NCI-H2107 (cell line): ENCODE measurements at places on chromosomes 12 and 14.

- DNase-seq, result no peak
Observed at GRCh38 chr12:14934511-14934910, 3.8 kb downstream of the ERP27 start.

- no peak for DNase-seq
Observed at GRCh38 chr12:51852404-51853137, 4.1 kb upstream of the FIGNL2 start.

GRCh38 chr14:71029236-71029781 is 122.0 kb downstream of the PCNX1 start:
- no peak for DNase-seq

DNA sequence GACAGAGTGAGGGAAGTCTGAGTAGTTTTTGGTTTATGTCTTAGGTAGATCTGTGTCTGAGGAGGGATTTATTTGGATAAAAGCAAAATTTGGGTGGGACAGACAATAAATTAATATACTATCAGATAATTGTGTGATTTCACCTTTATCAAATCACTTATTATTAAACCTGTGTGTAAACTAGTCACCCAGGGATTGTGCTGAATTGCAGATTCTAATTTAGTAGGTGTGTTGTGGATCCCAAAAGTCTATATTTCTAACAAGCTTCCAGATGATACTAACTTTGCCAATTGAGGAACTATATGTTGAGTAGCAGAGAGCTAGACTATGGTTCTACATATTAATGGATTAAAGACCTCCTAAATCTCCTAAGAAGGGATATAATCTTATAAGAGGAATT is 978.5 kb upstream of the FBXO33 start:
- DNase-seq, result no peak

GRCh38 chr12:103301642-103302591 is 193.9 kb downstream of the C12orf42 start:
- no peak for DNase-seq

GRCh38 chr12:85664429-85664828 is 171.8 kb downstream of the RASSF9 start:
- DNase-seq, result no peak

GRCh38 chr14:53109105-53110041 is 43.8 kb downstream of the DDHD1 start:
- DNase-seq, result no peak

DNA sequence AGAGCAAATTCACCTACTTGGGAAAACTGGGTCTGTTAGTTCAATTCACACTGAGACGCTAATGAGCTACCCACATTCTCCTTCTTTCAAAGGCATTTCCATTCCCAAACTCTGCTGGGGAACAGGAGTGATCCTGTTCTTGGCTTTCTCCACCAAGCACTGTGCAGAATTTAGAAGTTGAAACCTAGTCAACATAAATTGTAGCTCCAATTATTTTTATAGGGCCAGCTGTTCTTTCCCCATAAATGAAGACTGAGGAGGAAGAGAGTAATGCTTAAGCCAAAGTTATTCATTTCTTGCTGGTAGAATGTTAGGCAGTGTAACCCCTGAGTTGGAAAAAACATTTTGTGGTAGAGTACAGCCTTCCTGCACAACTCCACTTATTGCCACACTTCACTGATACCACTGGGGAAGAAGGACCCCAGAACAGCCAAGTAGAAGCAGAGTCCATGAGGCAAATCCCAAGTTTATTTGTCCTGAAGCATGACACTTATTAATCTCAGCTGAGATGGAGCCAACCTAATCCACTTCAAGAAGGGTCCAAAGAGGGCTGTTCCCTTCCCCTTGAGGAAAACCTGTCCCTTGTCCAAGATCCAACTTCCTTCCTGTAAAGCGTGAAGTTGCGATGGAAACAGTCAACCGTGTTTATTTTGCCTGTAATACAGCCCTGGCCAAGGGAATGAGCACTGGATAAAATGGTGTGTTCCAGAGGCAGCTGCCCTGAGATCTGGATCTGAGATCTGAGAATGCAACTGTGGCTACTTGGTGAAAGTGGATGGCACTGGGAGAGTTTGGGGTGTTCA is 151.8 kb downstream of the TBX5 start:
- DNase-seq, result no peak

GRCh38 chr14:99173506-99173905 is 98.5 kb downstream of the BCL11B start:
- no peak for DNase-seq

DNA sequence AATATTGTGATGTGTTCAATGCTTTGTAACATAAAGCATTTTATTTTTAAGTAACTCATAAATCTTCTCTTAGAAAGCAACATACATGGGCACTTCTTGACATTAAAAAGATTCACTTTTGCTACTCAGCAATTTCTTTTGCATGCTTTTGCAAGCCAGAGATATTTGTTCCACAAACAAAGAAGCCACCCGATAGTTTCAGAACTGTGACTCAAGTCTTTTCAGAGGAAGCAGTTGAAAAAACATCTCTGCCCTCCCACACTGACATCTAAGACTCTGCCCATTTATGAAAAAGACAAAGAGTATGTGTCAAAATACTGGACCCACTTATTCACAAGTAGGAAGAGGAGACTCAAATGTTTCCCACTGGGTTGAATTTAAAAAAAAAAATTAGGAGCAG is 7.5 kb downstream of the APPL2 start:
- no peak for DNase-seq

DNA sequence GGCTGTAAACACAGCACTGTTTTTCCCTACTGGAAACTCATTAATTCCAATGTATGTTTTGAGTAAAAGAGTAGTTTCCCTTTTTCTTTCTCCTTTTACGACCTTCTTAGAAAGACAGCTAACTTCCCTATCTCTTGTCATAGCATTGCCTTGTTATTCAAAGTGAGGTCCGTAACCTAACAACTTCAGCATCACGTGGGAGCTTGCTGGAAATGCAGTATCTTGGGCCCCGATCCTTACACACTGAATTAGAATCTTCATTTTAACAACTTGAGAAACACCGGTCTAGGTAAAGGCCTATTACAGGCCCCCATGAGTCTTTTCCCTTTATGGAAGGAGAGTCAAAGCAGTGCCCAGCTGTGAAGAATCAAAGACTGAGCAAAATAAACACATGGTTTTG is 230.7 kb upstream of the PRKD1 start:
- no peak for DNase-seq

- no peak for DNase-seq
Observed at GRCh38 chr12:26750531-26751175, 82.3 kb downstream of the ITPR2 start.

DNA sequence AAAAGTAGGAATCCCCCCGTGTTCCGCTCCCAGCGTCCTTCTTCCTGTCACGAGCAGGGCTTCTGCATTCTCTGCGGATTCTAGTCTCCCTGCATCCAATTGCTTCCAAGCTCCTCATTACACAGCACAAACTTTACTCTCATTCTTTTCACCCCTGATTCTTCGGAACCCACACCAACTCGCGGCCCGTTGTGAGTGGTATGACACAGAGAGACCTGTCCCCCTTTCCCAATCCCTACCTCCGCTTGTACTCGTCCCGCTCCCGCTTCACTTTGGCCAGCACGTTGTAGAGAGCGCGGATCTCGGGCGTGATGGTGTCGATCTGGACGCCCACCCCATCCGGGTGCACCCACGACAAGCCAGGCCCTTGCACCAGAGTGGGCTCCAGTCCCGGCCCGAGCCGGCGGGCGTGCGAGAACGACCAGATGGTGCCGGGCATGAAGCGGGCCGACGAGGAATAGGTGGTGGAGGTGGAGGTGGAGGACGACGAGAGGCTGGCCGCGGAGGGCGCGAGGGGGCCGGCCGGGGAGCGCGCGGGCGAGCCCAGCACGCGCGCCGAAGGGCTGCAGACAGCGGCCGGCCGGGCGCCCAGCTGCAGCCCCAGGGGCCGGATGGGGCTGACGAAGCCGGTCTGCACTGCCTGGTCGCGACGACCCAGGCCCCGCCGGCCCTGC is 687 bp downstream of the IFFO1 start:
- no peak for DNase-seq

DNA sequence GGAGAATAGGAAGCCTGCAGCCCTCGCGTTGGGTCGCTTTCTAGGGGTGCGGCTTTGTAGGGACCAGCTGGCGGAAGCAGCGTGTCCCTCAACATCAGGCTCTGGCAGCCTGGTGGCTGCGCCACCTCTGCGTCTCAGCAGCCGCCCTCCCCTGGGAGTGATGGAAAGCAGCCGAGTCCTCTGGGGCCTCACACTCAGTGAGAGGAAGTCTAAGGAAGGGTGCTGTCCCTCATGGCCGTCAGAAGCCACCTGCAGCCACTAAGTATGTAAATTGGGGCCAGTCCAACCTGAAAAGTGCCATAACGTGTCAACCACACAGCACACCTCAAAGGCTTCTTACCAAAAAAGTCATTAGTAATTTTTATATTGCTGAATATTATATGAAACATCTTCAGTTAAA is 80.3 kb downstream of the WDR20 start:
- DNase-seq, result peak; percentile 78

- DNase-seq, result no peak
Observed at GRCh38 chr12:46445551-46446235, 73.1 kb upstream of the SLC38A2 start.

GRCh38 chr12:106285982-106286381 is 16.6 kb upstream of the TCP11L2 start:
- DNase-seq, result no peak

- DNase-seq, result no peak
Observed at GRCh38 chr14:38143659-38144505, 63.8 kb upstream of the SSTR1 start.

- no peak for DNase-seq
Observed at GRCh38 chr12:80670214-80670613, 37.2 kb upstream of the MYF6 start.

GRCh38 chr12:124633365-124634362 is 66.3 kb upstream of the NCOR2 start:
- no peak for DNase-seq

GRCh38 chr12:46358791-46359666 is 13.5 kb downstream of the SLC38A2 start:
- DNase-seq, result no peak

DNA sequence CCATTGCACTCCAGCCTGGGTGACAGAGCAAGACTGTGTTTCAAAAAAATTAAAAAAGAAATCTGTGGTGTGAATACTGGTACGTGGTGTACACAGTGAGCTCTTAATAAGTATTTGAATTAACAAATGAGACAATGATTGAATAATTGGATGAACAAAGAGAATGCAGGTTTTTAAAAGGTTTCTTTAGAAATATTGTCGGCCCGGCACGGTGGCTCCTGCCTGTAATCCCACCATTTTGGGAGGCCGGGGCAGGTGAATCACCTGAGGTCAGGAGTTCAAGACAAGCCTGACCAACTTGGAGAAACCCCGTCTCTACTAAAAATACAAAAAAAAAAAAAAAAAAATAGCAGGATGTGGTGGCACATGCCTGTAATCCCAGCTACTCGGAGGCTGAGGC is 6.6 kb downstream of the HIF1A start:
- DNase-seq, result no peak

DNA sequence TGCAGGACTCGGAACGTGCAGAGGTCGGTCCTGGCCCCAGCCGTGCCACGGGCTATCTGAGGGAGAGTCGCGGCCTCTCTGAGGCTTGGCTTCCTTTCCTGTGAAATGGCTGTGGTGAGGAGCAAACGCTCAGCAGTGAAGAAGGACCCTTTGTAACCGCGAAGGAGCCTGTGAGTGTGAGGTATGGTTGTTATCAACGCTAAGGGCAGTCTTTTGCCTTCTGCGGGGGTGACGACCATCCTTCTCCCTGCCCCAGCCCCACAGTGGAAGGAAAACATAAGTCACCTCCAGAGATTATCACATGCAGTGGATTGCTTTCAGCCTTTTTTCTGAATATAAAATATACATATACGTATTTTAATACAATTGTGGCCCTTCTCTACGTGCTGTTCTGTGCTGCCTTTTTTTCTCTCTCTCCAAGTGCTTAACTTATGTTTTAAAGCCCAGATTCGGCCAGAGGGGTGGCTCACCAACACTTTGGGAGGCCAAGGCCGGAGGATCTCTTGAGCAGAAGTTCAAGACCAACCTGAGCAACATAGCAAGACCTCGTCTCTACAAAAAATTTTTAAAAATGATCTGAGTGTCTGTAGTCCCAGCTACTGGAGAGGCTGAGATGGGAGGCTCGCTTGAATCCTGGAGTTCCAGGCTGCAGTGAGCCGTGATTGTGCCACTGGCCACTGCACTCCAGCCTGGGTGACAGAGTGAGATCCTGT is 17.4 kb downstream of the TAMALIN start:
- DNase-seq, result no peak

GRCh38 chr12:12399161-12399560 is 42.3 kb downstream of the BORCS5 start:
- no peak for DNase-seq
